Upper lobe of left lung (tissue), 6 donors: ENCODE measurements at places on chromosomes 13 and 19.

DNA sequence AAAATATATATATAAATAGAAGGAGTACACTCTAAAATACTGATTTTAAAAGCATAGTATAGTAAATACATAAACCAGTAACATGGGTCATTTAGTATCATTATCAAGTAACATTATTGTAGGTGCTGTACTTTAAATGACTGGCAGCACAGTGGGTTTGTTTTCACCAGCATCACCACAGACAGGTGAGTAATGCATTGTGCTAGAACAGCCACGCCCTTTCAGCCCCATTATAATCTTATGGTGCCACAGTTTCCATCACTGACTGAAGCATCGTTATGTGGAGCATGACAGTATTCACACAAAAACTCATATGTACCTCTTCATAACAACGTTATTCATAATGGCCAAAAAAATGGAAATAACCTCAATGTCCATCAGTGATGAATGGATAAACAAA is 88.3 kb downstream of the DHRS12 start:
- no peak for DNase-seq

DNA sequence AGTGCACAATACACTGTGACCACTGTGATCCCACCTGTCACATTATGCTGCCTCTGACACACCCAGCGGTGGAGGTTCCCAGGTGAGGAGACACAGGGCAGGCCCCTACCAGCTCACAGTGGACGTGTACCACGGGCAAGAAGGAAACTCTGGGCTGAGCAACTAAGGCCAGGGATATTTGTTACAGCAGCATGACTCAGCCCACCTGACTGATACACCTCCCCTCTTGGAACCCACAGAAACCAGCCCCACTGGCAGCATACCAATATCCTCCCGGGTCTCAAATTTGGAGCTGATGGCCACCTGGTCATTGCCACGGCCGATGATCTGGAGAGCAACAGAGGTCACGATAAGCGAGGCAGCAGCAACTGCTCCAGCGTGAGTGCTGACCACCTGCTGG is 14.9 kb downstream of the KLC3 start:
- no peak for DNase-seq

- no peak for DNase-seq
Measured at GRCh38 chr13:36706755-36707154, 32.9 kb downstream of the SERTM1 start.

DNA sequence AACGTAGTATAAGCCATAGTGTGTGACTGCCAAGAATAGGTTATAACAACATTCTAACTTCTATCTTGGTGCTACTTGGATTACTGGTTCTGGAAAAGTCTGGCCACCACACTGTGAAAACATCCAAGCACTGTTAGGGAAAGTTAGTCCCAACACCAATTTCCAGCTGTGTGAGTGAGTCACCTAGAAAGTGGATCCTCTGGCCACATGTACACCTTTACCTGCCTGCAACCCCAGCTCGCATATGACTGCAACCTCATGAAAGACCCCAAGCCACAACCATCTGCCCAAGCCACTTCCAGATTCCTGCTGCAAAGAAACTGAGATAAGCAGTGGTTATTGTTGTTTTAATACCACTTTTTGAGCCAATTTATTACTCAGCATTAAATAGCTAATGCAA is 404.5 kb downstream of the KCTD12 start:
- no peak for DNase-seq

DNA sequence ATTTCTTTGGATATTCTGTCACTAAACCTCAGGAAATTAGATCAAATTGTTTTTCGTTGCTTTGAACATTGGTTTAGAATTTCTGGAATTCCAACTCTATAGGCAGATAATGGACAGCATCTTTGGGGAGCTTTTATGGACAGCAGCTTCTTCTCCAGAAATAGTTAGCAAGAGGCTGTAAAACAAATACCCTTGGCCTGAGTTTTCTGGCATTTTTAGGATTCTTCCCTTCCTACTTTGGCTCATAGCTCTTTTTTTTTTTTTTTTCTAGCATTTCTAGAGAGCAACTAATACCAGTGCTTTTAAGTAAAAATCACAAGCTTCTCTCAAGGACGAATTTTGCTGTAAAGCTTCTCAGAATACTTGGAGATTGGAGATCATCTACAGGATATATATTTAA is 169.8 kb upstream of the SPRY2 start:
- DNase-seq = no peak

GRCh38 chr19:39936622-39937021 is 2.2 kb upstream of the FCGBP start:
- DNase-seq = no peak

GRCh38 chr13:38830442-38831045 is 143.7 kb downstream of the FREM2 start:
- DNase-seq = no peak
